Karpas-422 (cell line): ENCODE measurements at places on chromosomes 7 and 10.
A peak's percentile ranks its signal among the peaks of the same experiment; 100 is the strongest.

DNA sequence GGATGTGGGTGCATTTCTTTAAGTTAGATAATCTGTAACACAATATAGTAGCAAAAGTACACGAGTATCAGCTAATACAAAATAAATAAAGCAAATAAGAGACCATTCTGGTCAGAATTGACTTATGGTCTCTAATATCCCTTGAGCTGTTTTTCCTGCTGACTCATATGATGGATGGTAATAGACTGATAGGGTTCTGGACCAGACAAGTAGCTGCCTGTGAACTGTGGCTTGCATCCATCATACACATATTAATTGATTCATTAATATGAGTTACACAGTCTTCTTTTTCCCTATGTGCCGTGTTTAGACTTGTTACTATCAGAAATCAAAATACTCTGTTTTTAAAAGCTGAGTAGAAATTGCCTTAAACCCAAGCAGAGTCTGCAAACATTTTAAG is 762.8 kb downstream of the GATA3 start:
- DNase-seq: no peak

GRCh38 chr7:129108581-129108980 is 35.9 kb upstream of the TSPAN33 start:
- DNase-seq: no peak

DNA sequence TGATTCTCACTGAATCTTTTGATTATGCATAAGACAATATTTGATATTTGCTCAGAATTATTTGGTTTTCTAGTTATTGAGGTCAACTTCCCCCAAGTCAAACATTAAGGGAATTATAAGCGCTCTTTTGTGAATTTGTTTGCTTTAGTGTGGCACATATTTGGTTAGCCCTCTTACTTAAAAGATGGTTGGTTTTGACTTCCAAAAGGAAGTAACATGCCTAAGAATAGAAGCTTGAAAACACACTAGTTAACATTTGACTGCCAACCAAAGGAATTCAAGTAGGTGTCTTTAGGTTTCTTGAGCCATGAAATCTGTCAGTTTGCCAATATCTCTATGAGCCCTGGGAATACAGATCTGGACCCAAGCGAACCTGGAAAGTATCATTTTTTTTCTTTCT is 24.9 kb downstream of the STEAP4 start:
- DNase-seq: no peak

DNA sequence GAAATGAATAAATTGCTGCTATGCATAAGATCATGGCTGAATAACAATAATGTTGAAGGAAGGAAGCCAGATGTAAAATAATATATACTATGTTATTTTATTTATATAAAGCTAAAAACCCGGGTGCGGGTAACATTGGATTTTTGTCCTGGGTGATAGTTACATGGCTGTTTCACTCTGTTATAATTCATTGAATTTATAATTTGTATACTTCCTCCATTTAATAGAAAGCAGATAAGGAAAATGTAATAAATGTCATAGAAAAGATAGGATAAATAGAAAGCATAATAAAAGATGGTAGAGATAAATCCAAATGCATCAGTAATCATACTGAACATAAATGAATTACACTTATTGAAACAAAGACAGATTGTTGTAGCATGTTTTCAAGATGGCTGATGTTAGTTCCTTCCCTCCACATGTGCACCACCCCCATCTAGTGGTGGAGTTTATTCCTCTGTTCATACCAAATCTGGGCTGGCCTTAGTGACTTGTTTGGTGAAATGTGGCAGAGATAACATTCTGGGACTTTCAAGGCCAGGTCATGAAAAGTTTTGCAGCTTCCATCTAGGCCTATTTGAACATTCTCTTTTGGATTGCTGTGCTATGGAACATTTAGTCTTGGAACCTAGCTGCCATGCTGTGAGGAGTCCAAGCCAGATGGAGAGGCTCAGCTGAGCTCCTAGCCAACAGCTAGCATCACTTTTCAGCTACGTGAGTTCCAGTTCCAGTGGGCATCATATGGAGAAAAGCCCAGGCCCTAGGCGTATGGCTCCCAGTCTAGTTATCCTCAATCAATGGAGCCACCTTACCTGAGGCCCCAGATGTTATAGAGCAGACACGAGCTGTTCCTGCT is 46.9 kb downstream of the AHCYL2 start:
- DNase-seq: peak; percentile 91

DNA sequence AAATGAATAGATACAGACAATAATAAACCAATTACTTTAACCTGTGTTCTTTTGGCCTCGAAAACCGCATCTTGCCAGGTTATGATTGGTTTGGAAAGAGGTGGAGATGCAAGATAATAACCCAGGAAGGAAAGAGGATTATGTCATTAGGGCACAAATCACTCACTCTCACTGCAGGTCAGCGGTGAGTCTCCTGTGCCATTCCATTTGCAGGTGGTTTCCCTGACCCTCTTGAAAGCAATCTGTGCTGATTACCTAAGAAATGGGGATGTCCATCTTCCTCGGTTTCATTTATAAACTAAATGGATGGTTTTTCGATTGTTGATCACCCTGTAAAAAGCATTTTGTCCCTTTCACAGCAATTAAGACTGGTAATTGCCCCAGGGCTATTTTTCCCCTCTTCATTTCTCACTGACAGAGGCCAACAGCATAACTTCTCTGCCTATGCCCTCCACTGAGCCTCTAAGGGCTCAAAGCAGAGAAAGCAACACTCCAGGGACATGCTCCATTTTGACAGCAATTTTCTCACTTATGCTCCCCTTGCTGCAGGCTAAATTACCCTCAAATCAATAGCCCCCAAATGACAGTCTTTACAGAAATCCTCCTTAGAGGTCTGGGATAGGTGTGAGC is 257.5 kb downstream of the IPMK start:
- DNase-seq: no peak

GRCh38 chr7:11188529-11189310 is 215.0 kb downstream of the PHF14 start:
- DNase-seq: no peak

DNA sequence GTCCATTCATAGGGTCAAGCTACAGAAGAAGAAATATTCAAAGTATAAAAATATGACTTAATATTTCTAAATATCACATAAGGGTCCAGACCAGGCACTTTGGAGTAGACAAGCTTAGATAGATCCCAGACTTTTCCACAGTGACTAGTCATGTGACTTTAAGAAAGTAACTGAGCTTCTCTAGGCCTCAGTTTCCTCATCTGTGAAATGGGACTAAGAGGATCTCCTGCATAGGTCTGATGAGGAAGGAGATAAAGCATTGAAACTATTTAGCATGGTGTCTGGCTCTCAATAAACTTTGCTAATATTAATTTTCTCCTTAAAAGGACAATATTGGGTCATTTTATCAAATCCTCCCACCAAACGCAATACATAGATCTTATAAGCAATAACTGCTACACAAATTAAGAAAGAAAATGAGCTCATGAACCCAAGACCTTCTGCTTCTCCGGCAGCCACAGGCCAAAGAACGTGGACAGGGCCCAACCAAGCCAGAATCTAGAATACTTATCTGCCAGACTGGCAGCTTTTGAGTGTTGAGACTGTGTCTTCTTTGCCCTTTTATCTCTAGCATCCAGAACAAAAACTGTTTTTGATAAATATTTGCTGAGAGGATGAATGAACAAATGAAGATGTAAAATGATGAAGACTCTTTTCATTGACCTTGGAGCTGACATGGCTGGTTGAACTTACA is 1.6 kb upstream of the TARP start:
- DNase-seq: no peak

DNA sequence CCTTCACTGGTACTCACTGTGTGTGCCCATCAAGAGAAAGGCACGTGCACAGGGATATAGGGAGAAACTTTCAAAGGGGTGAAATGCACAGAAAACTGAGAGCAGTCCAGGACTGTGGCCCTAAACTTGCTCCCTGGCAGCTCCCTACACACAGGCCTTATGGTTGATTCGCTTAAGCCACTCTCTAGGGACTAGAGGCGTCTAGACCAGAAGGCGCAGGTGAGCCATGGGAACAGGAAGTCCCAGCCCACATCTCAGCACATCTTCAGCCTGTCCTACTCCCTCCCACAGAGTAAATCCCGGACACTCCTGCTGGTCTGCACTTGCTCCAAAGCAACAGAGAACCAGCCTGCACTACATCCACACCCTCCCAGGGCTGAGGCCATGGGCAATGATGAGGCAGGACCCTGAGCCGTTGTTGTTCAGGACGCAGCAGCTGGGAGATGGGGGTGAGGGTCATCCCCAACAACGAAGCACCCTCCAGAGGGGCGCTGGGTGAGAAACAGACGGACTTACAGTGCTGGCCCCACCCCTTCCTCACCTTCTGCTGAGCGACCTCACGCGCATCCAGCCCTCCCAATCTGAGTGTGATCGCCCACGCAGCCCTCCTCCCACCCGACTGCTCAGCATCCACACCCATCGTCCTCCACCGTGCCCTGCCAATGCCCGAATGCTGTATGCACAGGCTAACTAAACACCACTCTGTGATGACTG is 109.3 kb downstream of the TNS3 start:
- DNase-seq: peak; percentile 51

- DNase-seq: no peak
Measured at GRCh38 chr10:132447446-132448247, 50.6 kb downstream of the PWWP2B start.
